Astrocyte (in vitro differentiated cells and primary cell): ENCODE measurements at places on chromosomes 1 and 21. TPM values are rescaled to one million over a fixed set of nuclear protein-coding genes. Genes with fewer than 3 reads are reported as not detected.
A peak's percentile ranks its signal among the peaks of the same experiment; 100 is the strongest.

SPRR2F gene
- not detected in 2 replicates for total RNA-seq

KCNT2 gene
- 4.8 and 5.9 TPM in 2 replicates for total RNA-seq

MANEAL gene
- 0.67 and 1.4 TPM in 2 replicates for total RNA-seq

GRCh38 chr1:15916417-15916816, 59.5 kb downstream of the ZBTB17 start:
- H3K36me3 ChIP-seq: peaks cover 32% of the 10 kb centered on the region
- DNase-seq: peak; percentile 5
- H3K4me3 ChIP-seq: no peak overlapping the region
- peaks cover 27% of the 10 kb centered on the region for H3K4me1 ChIP-seq
